ENCODE measurements at places on chromosomes 13 and 19.

- DNase-seq: no peak
Measured at GRCh38 chr19:35292421-35293362, 731 bp downstream of the MAG start.

DNA sequence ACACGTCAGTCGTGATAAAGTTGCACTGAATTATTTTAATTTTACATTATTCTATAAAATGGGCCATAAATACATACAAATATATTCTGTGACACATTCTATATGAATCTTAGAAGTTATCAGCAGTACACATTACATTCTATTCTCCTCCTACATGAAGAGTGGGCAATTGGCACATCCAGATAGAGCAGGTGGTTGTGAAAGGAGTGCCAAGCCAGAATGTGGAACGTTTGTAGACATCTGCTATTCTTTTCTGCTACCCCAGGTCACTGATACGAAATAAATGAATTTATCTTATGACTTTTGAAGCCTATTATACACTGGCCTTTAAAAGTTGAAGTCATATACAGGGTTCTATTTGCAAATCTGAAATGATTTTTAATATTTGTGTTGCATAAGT is 373.2 kb downstream of the PCDH17 start:
- DNase-seq: no peak

GRCh38 chr19:2770055-2771013 is 12.7 kb downstream of the SGTA start:
- no peak for DNase-seq

- DNase-seq: no peak
Measured at GRCh38 chr13:39306639-39307589, 268.7 kb downstream of the NHLRC3 start.

DNA sequence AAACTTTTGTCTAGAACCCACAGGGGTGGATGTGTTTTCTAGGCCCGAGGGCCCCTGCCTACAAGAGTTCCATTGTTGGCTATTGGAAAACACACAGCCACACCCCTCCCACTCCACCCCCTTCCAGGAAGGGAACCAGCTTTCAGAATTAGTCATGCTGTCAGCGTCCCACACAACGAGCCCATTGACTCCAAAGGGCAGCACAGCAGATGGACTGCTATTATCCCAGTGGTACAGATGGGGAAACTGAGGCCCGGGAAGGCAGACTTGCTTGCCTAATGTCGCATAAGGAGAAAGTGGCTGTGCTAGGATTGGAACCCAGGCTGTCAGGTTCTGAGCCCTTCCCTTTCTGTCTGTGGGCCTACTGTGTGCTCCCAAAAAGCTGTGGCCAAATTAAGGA is 8.1 kb upstream of the FXYD3 start:
- no peak for DNase-seq

DNA sequence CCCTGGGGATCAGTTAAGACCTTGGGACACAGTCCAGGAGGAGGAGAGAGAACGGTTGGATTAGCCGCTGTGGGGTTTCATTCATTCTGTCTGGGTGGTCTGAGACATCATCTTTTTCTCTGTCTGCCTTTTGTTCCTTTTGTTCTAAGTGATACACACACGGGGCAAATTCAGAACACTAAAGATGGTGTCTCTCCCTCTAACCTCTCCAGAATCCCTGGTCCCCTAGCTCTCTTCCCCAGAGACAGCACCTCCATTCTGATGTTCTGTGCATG is 5.0 kb downstream of the BICRA start:
- no peak for DNase-seq

Data from amniotic stem cell (primary cell).